ENCODE measurements at places on chromosomes 13 and 19. TPM values are rescaled to one million over a fixed set of nuclear protein-coding genes. Genes with fewer than 3 reads are reported as not detected.

- no peak for DNase-seq
Measured at GRCh38 chr13:94481941-94482340, 2.5 kb upstream of the DCT start.

DNA sequence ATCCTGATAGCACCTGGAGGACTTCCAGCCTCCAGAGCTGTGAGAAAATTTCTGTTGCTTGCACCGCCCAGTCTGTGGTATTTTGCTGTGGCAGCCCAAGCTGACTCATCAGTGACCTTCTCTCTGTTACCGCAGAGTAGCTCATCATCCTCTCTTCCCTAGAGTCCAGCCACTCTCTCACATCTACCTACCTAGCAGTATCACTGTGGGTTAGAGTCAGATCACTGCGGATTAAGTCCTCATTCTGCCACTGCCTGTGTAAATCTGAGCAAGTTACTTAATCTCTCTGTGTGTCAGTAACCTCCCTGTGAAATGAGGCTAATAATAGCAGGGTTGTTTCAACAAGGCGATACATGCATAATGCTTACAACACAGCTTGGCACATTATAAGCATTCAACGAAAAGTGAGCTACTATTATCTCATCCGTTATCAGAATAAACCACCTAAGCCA is 40.3 kb upstream of the USPL1 start:
- no peak for DNase-seq

GRCh38 chr19:3659746-3660112 is 33.1 kb upstream of the CACTIN start:
- DNase-seq = no peak

GRCh38 chr19:39823686-39824085 is 10.3 kb downstream of the DYRK1B start:
- DNase-seq = no peak

CCDC169 gene
- total RNA-seq = 1.7 TPM

C19orf85 gene
- not detected for total RNA-seq

FBXO46 gene
- 30.3 TPM for total RNA-seq

DNA sequence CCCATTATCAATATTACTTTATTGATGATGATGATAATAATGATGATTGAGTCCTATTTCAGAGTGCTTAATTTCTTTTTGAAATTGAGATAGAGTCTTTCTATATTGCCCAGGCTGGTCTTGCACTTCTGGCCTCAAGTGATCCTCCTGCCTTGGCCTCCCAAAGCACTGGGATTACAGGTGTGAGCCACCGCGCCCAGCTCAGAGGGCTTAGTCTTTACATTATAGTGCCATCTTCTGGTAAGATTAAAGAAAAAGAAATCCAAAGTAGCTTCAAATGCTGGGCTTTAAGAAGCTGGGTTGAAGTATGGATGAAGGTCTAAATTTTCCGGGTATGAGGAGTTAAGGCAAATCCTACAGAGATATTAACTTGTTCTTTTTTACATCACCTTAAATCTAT is 3.4 kb upstream of the ZNF333 start:
- DNase-seq = no peak

NOVA2 gene
- total RNA-seq = 25.6 TPM

GRCh38 chr19:42201489-42202289 is 15.8 kb downstream of the DEDD2 start:
- no peak for DNase-seq

DNA sequence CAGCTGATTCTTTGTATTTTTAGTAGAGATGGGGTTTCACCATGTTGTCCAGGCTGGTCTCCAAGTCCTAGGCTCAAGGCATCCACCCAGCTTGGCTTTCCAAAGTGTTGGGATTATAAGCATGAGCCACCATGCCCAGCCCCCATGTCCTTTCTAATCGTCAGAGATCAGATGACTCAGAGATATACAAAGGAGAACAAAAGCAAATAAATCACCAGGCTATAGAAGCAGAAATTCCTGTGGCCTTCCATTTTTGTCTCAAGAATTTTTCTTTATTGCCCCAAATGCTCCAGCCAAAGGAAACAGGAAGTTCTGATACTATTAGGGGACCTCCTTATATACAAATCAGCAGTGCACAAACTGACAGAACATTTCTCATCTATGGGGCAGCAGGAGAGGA is 207.8 kb downstream of the RFC3 start:
- DNase-seq = no peak

IRGC gene
- not detected for total RNA-seq

WDR88 gene
- total RNA-seq = not detected

CEBPG gene
- total RNA-seq = 40.2 TPM

DNA sequence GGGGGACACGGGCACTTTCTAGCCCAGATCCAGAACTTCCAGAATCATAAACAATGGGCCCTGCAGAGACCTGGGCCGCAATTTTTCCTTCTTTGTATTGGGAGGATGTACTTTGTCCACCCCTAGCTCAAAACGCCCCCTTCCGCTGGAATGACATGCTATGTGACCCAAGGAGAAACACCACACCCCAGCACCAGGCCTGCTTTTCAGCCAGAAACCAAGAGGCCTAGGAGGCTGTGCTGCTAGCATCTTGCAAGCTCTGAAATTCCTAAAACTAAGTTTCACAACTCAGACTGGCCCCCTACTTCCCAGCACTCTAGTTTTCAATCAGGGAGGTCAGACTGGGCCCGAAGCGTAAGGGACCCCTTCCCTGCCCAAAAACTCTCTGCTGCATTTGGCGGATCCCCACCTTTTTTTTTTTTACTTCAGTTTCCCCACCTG is 538 bp downstream of the LSM4 start:
- DNase-seq = peak; percentile 40

ERFL gene
- total RNA-seq = 0.14 TPM

- peak; percentile 54 for DNase-seq
Measured at GRCh38 chr19:39506944-39507714, 7.8 kb upstream of the SELENOV start.

DNA sequence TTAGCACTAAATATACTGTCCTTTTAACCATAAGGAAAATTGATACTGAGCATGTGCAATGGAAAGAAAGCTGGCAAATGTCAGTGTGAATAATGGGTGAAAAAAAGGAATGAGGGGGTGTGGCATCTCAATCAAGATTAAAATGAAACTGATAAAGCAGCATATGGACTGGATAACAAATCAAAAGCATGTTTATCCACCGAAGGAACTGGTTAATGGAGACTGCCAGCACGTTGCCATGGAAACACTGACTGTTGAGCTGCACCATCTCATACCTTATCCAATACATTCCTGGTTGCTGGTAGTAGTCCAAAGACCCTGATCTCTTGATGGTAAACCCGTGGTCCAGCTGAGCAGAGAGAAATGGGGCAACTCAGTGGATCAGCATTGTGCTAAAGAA is 311.4 kb upstream of the MAB21L1 start:
- no peak for DNase-seq

ADGRE2 gene
- total RNA-seq = not detected

GRCh38 chr19:12111176-12111575 is 29.0 kb downstream of the ZNF20 start:
- no peak for DNase-seq

GRCh38 chr19:35206379-35206778 is 22.2 kb downstream of the FAM187B start:
- DNase-seq = no peak

- DNase-seq = peak; percentile 55
Measured at GRCh38 chr19:55460670-55461258, 678 bp downstream of the ISOC2 start.

CNFN gene
- 2.2 TPM for total RNA-seq

IRS2 gene
- total RNA-seq = 7.0 TPM

- DNase-seq = no peak
Measured at GRCh38 chr13:92510416-92510815, 716.2 kb upstream of the GPC6 start.

PCDH17 gene
- 14.4 TPM for total RNA-seq

DNA sequence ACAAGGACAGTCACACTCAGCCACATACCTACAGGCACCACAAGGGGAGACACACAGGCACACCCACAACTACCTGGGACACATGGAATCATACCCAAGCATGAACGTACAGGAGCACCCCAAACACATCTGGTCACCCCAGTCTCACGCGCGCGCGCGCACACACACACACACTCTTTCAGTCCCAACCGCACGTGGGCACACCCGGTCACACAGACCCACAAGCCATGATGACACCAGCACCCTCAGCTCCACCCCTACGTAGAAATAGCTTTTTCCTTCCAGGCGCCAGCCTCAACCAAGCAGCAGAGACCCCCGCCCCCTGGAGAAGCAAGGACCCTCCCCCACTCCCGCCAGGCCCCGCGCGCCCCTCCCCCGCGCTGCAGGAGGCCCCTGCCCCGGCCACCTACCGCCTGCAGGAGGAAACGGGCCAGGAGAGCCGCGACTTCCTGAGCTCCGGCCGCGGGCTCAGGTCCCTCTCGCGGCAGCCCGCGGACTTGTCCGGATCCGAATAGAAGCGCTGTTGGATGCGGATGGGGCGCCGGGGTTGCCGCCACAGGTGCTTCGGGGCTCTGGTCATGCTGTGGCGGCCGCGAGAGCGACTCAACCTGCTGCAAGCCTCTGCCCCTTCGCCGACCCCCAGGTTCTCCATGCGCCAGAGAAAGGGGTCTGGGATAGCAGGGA is 6.4 kb upstream of the PDE4C start:
- no peak for DNase-seq

CCDC97 gene
- 48.5 TPM for total RNA-seq

DNA sequence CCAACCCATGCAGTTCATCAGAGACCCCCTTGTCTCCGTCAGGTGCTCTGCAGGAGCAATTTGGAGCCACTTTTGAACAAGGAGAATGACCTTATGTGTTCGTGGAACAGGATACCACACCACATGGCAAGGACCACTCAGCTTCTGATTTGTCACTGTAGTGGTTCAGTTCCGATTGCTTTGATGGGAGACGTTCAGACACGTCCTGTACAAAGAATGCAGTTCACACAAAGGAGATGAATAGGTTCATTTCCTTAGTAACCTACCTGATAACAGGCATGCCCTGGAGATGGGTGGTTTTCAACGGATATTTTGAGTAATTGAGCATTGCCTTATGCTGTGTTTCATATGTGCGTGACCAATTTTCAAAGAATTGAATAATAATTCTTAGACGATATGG is 17.2 kb downstream of the FGF9 start:
- no peak for DNase-seq

DNA sequence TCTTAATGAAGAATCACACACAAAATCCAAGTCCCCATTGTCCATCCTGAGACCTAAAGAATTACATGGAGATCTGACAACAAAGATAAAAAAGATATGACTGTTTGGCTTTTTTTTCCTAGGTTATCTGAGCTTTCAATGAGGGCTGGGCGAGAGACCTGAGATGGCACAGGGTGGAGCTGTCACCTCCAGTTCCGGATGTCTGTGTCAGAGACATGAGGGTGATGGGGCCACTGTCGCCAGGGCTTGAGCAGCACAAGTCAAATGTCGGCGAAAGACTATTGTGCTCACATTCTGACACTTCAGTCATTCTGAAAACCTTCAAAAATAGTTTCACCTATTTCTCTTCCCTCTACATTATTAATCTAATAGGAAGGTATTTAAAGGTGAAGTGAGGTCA is 65.7 kb downstream of the SLC7A1 start:
- no peak for DNase-seq

NLRP12 gene
- not detected for total RNA-seq

GRCh38 chr13:52994865-52995264 is 33.7 kb upstream of the OLFM4 start:
- no peak for DNase-seq

NKG7 gene
- total RNA-seq = not detected

DNA sequence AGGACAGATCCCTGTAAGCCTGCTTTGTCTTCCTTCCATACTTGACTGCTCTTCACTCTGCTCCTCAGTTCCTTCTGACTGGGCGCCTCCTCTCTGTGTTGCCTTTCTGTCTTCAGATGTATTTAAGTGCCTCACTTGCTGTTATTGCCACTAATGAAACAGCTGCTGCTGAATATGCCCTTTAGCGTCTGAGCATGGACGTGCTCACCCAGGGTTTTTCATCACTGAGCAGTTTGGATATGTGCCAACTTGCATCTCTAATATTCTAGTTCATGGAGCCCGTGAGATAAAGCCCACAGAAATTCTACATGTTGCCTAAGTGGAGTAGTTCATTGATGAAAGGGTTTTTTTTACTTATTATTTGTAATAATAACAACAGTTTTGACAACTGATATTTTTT is 198.2 kb downstream of the MYO16 start:
- DNase-seq = no peak
